Cardiac septum (tissue), 1 donor: ENCODE measurements at places on chromosomes 11 and 22. TPM values are rescaled to one million over a fixed set of nuclear protein-coding genes. Genes with fewer than 3 reads are reported as not detected.

Gene GLB1L3
- total RNA-seq = not detected

Gene TYR
- not detected for total RNA-seq

- no peak for DNase-seq
Measured at GRCh38 chr11:89161949-89162348, 15.7 kb upstream of the TYR start.

DNA sequence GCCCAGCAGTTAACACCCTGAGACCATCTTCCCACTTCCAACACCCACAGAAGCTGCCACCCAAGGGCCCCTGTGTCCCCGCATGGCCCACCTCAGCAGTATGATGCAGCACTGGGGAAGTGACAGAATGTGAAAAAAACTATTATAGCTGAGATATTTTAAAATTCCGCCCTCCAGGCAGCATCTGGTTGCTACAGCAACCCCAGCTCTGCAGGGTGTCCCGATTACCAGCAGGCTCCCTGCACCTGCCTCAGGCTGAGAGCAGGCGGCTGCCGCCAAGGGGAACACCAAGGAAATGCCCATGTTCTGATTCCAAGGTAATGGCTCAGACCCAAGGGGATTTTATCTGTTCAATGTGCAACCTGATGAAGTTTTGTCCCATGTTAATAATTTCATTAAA is 10.5 kb upstream of the TMEM121B start:
- DNase-seq = no peak
